Retinal pigment epithelial cell (primary cell): ENCODE measurements at places on chromosomes 4 and X.
A peak's percentile ranks its signal among the peaks of the same experiment; 100 is the strongest.

GRCh38 chrX:45143455-45143854, 57.2 kb downstream of the DIPK2B start:
- DNase-seq, result no peak

DNA sequence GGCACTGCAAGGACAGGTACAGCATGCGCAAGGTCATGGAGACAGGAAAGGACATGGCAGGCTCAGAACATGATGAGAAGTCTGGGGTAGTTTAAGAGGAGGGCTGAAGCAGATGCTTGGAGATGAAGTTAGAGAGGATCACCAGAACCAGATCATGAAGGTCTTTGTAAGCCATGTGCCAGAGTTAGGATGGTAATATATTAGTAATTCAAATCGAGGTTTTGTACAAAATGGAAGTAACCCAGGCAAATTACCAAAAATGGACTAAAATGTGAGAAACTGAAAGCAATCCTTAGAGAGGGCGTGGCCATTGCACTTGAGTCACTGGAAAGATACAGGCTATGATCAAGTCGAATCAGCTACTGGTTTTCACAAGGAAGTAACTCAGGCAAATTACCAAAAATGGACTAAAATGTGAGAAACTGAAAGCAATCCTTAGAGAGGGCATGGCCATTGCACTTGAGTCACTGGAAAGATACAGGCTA, 13.5 kb downstream of the RXFP1 start:
- no peak for DNase-seq

DNA sequence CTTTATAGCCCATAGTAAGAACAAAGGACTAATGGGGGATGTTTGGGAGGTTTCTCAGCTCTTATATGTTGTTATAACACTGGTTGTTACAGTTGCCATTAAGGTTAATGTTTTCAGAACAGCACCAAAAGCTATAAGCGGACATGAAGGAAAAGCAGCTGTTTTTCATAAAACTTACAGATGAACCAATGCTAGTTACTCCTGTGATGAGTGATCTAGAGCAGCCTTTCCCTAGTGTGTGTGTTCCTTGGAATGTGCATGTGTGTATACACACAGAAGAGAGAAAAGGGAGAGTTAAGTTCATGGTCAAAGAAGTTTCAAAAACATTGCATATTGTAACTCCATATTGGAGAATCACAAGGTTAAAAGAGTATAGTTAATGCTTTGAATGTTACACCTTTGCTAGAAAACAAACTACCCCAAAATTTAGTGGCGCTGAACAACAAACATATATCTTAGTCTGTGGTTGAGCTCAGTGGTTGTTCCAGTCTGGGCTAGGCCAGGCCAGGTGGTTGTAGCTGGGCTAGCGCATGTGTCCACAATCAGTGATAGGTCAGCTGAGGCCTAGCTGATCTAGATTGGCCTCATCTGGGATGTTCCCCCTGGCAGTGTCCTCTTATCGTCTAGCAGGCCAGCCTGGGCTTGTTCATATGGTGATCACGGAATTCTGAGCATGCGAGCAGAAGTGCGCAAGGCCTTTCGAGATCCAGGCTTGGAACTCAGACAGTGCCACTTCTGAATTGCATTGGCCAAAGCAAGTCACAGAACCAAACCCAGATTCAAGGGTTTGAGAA, 151.0 kb downstream of the NHS start:
- no peak for DNase-seq

GRCh38 chr4:83542225-83542624, 6.3 kb downstream of the GPAT3 start:
- DNase-seq, result peak; percentile 51

GRCh38 chr4:150593996-150594395, 12.0 kb downstream of the MAB21L2 start:
- DNase-seq, result no peak
